Activated T-helper 1 cell treated with Interleukin-2 at 50 U/mL for 16 hours (primary cell): ENCODE measurements at places on chromosomes 2 and 18.

GRCh38 chr2:54676656-54677055 lies 46.8 kb upstream of the EML6 start:
- DNase-seq = no peak

GRCh38 chr2:223944166-223944702 lies 901 bp downstream of the WDFY1 start:
- no peak for DNase-seq

DNA sequence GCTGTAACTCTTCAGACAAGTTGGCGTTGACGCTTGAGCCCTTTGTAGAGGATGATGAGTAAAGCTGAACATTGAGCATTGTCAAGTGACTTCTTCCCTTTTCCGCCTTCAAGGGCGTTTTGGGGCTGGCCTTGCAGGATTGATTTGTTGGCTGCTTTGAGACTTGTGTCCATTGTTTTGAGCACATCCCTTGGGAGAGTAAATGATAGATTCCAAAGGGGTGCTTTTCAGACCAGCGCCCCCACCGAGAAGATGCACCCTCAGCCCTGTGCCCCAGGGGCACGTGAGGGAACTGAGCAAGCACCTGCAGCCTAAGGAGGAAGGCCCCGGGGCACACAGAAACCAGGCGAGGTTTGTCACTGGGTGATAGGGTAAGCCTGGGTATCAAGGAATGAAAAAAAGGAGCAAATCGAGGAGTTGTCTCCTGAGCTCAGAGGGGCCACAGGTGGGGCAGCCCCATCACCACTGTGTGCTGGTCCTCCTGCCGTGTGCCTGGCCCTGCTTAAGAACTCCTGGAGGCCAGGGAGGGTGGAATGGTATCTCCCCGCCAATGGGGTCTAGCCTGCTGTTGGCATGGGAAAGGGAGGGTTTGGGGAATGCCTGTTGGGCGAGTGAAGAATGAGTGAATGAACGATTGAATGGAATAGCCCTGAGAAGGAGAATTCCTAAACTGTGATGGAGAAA lies 64.0 kb downstream of the RAB31 start:
- DNase-seq = no peak

GRCh38 chr18:24475926-24476589 lies 15.6 kb downstream of the HRH4 start:
- DNase-seq = no peak

DNA sequence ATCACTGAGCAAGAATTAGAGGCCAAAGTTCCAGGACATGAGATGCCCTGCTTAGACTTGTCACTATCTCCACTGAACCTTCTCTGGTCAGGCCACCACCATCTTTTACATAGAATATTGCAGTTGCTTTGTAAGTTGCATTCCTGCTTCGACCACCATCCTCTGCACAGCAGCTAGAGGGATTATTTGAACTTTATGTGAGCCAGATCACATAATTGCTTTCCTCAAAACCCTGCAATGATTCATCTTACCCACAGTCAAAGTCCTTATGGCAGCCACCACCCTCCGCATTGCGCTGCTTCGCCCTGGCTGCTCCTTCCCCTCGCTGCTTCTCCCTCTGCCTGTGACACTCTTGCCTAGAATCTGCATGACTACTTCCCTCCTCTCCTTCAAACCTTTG lies 111.3 kb downstream of the EML6 start:
- no peak for DNase-seq

DNA sequence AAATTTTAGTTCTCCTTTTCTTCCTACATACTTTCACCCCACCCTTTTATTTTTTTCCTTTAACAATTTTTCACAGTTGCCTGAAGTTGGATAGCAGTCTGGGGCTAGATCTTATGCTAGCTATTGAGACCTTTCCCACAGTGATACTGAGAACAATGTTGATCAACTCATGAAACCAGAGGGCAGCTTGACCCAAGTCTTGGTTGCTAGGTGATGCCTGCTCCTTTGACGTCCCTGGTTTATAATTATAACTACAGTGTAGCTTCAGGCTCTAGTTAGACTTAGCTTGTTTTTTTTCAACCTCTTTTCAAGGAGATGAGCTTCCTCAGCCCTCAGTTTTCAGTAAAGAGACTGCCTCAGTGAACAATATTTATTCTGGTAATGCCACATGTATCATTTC lies 648.5 kb downstream of the IRS1 start:
- no peak for DNase-seq

- no peak for DNase-seq
These were observed 323.5 kb downstream of the CELF4 start for GRCh38 chr18:37242091-37242490.

DNA sequence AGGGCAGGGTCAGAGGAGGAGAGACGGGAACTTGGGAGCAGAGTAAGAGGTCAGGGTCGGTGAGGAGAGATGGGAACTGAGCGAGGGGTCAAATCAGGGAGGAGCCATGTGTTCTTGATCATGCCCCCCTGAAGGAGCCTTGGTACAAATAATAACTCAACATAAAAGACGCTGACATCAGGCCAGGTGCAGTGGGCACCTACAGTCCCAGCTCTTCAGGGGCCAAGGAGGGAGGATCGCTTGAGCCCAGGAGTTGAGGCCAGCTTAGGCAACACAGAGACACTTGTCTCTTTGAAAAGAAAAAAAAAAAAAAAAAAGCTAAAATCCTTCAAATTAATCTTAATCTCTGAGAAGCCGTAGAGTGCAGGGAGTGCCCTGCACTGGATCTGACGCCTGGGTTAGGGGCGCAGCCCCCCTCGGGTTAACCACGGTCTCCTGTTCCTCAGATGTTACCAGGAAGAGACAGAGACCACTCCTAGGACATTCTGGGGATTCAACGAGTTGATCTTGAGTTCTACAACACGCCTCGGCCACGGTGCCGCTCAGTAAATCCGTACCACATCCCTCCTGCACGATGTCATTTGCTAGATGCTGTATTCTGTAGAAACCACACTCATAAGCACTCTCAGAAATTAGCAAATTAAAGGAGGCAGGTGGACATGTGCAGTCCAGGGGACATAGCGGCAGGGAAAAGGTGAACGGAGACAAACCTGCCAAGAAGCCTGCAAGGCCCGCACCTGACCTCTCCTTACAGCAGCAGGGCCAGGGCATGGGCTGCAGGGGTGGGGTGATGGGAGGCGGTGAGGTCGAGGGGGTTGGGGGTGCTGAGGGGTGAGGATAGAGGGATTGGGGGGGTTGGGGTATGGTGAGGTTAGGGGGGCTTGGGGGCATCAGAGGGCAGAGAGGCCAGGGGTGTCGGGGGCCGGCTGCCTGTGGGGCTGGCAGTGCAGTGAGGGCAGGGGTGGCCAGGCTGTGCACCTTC lies 29.2 kb downstream of the SLC66A2 start:
- DNase-seq = no peak

DNA sequence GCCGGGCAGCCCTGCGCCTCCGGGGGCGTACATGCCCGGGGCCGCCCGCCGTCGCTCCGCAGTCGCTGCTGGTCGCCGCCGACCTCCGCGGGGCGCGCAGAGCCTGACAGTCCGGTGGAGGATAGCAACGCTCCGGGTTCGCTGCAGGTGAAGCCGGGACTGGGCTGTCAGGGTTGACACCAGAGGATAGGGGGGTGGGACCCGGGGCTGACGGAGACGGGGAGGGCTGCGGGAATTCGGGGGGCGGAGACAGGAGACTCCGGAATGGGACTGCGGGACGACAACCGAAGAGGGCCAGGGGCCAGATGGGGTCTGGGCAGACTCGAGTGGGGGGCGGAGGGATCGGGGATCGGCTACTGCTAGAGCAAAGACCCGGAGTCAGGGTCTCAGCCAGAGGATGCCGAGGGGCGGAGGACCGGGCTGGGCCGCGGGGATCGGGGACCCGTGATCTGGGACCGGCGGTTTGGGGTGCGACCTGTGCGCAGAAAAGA lies 403 bp downstream of the TMEM127 start:
- peak; percentile 21 for DNase-seq

DNA sequence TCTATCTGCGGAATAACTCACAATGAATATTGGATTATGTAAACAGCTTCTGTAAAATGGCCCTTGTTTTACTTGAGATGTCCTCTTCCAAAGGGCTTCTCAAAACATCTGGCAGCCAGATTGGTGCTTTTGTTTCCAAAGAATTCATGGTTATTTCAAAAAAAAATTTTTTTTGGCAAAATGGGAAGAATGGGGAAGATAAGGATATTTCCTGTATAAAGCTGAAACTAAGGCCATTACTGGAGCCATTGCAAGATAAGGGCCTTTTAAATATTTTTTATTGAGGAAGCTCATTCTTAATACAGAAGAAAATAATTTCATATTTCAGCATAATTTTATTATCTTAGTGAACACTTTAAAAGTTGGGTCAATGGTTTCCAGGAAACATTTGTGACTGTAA lies 259.1 kb downstream of the GALNT13 start:
- DNase-seq = no peak

- DNase-seq = no peak
These were observed 80.7 kb downstream of the L3MBTL4 start for GRCh38 chr18:6333981-6334380.

DNA sequence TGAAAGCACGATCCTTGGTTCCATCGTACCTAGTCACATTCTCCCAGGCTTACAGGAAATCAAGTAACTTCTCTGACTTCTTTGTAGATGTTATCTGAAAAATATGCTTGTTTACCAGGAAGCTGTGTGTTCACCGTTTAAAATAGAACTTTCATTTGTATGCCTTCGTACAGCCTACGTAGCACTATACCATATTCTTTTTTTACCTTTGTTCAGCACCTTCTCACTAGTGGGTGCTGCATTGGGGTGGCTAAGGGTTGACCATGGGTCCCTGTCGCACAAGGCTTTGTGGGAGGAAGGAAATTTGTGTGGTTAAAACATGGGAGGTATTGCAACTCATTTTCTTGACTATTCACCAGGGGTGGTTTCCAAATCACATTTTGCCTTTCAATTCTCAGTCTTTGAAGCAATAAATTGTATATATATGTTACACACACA lies 16.6 kb downstream of the MALT1 start:
- DNase-seq = peak; percentile 26

- DNase-seq = no peak
These were observed 18.0 kb downstream of the C2orf74 start for GRCh38 chr2:61179701-61180639.

- no peak for DNase-seq
These were observed 205.1 kb downstream of the TNS1 start for GRCh38 chr2:217797661-217798069.

DNA sequence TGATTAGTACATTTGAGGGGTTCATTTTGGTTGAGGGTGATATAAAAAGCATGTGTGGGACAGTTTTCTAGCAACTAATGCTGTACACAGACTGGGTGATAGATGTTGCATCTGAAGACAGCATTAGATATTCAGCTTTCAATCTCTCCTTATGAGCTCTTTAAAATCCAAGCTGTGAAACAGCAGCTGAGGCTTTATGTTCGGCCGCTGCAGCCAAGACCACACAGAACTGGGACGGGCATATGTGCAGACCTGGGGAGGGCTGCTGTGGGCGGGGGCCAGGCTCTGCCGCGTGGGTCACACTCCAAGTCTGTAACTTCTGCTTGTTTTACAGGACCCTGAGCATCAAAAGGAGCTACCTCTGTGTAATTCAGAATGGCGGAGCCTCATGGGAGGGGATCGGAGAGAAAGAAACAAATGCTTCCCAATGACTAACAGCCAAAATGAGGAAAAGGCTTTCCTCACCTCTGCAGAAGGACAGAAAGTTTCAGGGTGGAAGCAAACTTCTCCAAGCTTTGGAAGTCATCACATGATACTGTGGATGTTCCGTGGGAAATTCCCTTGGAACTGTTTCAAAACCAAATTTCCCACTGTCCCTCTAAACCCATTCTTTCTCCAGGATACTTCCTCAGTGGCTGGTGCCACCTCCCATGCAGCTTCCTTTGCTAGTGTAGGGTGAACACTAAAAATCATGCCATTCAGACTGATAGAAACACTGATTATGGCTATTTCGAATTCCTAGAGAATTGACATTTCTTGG lies 711.9 kb upstream of the ID2 start:
- no peak for DNase-seq

DNA sequence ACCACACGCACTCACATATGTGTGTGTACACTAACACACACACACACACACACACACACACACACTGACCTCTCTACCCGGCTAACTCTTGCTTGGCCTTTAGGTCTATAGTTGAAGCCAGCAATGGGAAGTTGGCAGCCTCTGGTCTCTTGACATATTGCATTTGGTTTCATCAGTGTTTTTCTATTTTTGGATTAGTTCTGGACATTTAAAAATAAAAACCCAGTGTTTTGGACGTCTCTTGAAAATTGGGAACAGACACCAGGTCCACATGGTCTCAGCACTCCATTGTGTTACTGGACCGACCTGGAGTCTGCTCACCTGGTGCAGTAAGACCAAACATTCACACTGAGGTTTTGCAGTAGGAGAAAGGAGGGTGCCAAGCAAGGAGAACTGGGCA lies 50.4 kb upstream of the AFF3 start:
- no peak for DNase-seq

DNA sequence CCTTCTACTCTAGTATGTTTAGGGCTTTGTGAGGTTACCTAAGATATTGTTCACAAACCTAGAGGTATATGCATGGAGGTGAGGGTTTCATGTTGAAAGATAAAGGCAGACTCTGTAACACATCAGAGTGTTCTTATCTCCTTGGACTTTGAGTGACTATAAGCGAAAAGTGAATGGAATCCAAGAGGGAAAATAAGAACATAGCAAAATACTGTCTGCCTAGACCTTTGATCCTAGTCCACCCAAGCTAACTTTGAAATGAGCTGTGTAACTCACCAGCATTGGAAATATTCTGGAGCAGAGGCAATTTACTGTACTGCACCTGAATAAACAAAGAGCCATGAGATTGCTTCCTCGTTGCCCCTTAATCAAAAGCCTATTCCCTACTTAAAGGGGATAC lies 28.2 kb upstream of the GALNT1 start:
- no peak for DNase-seq

- DNase-seq = no peak
These were observed 159.9 kb downstream of the LOXHD1 start for GRCh38 chr18:46497129-46497528.

DNA sequence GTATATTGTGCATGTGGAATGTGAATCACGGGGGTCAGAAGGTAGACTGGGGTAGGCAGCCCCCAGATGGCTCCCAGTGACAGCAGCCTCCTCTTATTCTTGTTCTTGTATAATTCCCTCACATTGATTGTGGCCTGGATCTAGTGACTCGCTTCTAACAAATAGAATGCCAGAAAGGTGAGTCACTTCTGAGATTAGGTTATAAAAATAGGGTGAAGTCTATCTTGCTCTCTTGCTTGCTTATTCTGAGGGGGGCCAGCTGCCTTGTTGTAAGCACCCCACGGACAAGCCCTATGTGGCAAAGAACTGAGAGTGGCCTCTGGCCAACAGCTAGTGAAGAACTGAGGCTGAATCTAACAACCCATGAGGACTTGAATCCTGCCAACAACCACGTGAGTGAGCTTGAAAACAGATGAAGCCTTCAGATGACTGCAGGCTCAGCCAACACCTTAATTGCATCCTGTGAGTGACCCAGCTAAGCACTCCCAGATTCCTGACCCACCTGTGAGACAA lies 15.6 kb upstream of the RMND5A start:
- DNase-seq = no peak

GRCh38 chr2:109208951-109209335 lies 79.9 kb downstream of the SH3RF3 start:
- no peak for DNase-seq

GRCh38 chr2:84846741-84847142 lies 34.1 kb downstream of the TRABD2A start:
- DNase-seq = no peak

GRCh38 chr2:158997037-158997790 lies 28.8 kb downstream of the TANC1 start:
- DNase-seq = no peak
